ENCODE measurements at places on chromosomes 5 and 9. TPM values are rescaled to one million over a fixed set of nuclear protein-coding genes. Genes with fewer than 3 reads are reported as not detected.

TOPORS gene
- 12.1 TPM for total RNA-seq

C9orf50 gene
- not detected for total RNA-seq

ZNF462 gene
- 0.18 TPM for total RNA-seq

HMMR gene
- total RNA-seq, result 87.7 TPM

ST8SIA4 gene
- total RNA-seq, result 59.3 TPM

OTP gene
- total RNA-seq, result 0.05 TPM

MAN1B1 gene
- 43.8 TPM for total RNA-seq

LRRC26 gene
- not detected for total RNA-seq

PRLR gene
- total RNA-seq, result 0.14 TPM

PCDHGA4 gene
- 0.20 TPM for total RNA-seq

CYFIP2 gene
- 382 TPM for total RNA-seq

DNA sequence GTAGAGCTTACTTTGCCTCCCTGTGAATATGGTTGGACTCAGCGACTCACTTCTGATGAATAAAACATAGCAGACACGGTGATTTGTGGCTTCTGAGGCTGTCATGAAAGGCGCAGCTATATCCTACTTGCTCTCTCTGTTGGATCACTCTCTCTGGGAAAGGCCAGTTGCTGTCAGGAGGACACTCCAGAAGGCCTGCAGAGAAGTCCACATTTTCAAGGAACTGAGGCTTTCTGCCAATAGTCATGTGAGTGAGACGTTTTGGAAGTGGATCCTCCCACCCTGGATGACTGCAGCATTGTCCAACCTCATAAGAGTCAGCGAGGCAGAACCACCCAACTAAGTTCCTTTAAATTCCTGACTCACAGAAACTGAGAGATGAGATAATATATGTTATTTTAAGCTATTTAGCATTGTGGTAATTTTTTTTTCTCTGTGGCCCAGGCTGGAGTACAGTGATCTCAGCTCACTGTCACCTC, 156.0 kb upstream of the MAST4 start:
- no peak for DNase-seq

GRCh38 chr5:56569076-56569475, 246.3 kb upstream of the MAP3K1 start:
- DNase-seq, result no peak

GRCh38 chr5:24225051-24225450, 419.7 kb downstream of the CDH10 start:
- DNase-seq, result no peak

DNA sequence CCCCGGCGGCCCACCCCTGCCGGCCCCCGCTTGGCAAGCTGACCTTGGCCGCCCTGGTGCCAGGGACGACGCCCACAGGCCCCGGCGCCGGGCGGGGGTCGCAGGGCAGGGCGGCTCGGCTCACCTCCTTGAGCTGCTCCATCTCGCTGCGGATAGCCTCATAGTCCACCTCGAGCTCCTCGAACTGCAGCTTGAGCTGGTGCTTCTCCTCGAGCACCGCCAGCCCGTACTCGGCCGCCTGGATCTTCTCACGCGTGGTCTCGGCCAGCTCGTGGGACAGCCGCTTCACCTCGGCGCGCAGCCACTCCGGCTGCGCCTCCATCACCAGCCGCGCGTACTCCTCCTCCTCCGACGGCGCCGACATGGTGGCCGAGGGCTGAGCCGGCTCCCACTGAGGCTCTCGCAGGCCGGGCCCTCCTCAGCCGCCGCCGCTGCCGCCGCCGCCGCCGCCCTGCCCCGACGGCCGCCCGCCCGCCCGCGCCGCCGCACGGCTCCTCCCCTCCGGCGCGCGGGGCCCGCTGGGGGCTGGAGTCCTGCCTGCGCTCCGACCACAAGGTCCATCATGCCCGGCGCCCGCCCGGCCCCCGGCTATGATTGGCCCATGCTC, at the start of gene BICD2:
BICD2 (minus strand) TSS at position 453 of the 607 bp plus-strand sequence; CDS start at position 364, 89 bp downstream.
- no peak for DNase-seq

- DNase-seq, result no peak
Observed at GRCh38 chr5:133298447-133298846, 246.6 kb downstream of the HSPA4 start.

GRCh38 chr9:79254900-79255650, 316.7 kb upstream of the TLE4 start:
- no peak for DNase-seq

DNA sequence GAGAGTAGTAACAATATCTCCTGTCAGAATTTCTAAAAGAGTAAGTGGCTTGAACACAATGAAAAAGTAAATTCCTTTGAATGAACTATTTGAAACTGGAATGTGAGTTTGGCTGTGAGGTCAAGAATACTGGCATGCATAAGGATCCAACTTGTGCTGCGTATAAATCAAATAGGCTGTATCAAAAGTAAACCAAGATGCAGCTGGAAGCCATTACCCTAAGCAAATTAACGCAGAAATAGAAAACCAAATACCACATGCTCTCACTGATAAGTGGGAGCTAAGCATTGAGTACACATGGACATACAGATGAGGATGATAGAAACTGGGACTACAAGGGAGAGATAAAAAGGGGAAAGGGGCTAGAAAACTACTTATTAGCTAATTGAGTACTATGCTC, 24.0 kb upstream of the SRFBP1 start:
- DNase-seq, result no peak

- no peak for DNase-seq
Observed at GRCh38 chr9:98864281-98865174, 57.1 kb downstream of the GALNT12 start.

- peak; percentile 91 for DNase-seq
Observed at GRCh38 chr5:50667653-50668595, 1.5 kb downstream of the PARP8 start.

GRCh38 chr5:143618141-143618540, 193.8 kb upstream of the HMHB1 start:
- DNase-seq, result no peak

GRCh38 chr9:16278326-16278999, 592.0 kb downstream of the BNC2 start:
- no peak for DNase-seq

DNA sequence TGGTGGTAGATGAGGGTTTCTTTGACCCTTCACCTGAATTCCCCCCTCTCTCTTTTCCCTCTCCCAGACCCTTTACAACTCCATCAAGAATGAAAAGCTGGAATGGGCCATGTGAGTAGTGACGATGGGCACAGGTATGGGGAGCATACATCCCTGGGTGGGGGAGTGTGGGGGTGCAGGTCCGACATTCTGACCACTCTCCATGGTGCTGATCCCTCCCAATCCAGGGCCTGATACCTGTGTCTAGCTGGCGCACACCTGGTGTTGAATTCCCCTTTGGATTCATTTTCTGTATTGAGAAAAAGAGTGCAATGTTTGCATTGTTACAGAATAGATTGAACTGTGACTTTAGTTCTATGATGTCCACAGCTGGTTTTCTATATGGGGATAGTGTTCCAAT, 40.0 kb downstream of the PSD2 start:
- no peak for DNase-seq

DNA sequence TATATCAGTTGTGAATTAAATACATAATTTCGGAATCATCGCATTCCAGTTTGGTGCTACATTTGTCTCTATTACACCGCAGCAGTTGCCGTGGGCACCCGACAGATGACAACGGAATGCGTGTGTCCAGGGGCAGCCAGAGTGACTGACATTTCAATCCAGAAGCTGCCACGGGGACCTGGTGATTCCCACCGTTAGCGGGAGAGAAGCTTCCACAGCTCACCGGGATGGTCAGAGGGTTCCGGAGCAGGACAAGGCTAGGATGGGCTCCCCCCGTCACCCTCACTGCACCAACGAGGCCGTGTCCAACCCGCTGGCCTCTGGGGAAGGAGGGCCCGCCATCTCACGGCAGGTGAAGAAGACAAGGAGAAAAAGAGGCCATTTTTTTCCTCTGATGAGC, 86.8 kb downstream of the GTF3C4 start:
- DNase-seq, result no peak

DNA sequence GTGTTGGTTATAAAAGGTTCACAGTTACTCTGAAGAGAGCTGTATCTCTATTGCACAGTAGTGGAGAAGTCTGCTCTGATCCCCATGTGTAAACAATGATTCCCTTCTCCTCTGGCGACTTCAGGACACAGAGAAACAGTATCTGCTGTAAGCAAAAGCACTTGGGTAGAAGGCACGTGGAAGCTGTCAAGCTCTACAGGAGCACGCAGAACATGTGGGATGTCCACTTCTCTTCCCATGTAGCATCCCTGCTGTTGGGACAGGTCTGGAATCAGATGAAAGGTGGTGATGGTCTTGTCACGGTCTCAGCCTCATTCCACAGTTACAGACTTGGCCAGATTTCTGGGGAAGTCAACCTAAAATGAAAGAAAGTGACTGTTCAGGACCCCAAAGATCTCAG, 9.4 kb upstream of the MAPK9 start:
- DNase-seq, result no peak

DNA sequence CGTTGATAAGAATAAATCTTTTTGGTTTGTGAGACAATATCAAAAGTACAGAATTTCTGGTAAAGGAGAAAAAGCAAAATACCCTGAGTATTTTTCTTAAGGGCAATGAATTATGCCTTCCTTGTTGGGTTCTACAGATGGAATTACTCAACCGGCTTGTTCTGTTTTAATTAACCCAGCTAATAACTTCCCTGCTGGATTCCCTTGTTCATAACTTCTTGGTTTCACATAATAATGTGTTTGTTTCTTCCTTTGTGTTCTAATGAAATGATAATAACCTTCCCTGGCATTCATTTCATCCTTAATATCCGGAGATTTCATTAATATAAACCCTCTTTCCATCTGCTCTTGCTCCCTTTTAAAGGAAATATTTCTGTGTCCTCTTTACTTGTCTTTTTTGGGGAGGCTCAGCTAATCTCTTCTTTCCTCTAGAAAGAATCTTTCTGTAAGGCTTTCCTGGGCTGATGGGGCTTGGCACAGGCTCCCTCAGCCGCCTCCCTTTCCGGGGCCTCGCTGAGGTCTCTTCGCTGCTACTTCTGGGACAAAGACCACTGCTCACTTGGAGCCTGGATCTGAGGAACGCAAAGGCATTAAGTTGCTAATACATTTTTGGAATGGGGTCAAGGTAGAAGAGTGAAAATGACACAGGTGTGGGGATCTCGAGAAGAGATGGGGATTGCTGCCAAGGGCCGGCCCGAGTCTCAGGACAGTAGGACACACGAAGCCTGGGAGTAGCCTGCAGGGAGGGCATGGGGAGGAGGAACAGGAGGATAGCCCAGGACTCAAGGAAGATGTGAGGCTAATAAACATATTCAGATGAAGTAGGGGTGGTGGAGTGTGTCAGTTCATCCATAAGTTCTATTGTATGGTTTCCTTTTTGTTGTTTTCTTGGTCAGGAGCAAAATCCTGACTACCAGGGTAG, 118.5 kb downstream of the NRG2 start:
- no peak for DNase-seq

DNA sequence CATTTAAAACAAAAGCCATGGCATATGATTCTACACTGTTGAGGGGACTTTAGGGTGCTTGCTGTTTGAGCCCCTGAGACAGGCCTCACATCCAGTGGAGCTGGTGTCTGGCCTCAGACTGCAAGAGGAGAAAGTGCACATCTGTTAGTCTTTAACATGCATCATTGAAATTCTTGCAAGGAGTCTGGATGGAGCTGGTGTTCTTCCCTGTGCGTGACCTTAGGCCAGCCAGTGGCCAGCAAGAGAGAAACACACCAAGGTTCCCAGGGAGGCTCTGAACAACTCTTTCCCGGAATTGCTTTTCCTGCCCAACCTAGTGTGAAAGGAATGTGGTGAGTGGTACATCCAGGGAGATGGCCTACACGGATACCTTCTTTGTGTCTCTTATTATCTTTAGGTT, 282.8 kb upstream of the TNC start:
- no peak for DNase-seq

GRCh38 chr5:135065306-135066265, 31.6 kb upstream of the PITX1 start:
- DNase-seq, result no peak

- peak; percentile 73 for DNase-seq
Observed at GRCh38 chr5:179795863-179796833, 2.4 kb downstream of the LTC4S start.

DNA sequence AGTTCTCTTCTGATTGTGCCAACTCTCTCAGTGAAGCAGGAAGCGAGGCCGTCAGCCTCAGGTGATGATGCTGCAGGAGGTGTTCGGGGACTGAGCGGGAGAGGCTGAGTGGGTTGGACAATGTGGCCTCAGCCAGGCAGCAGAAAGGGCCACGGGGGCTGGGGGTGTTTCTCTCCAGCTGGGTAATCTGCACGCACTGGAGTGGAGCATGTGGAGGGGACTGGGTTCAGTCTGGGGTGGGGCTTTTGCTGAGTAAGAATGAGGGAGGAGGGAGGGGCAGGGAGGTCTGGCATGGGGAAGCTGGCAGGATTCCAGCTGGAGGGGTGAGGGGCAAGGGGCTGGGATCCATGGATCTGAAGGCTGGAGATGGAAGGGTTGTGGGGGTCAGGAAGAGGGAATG, 60.8 kb upstream of the PHYKPL start:
- no peak for DNase-seq

DNA sequence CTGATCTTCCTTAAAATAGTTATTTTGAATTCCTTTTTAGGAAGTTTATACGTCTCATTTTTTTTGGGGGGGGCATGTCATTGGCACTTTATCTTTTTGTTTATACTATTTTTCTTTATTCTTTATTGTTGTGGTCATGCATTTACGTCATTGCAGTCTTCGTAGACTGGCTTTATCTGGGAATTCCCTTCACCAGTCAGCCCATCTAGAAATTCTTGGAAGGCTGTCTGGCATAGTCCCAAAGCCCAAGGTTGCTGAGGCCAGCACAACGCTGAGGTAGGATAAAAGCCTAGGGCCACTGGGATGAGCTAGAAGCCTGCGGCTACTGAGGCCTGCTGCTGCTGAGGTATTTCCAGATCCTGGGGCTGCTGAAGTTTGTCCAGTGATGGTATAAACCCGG, 121.5 kb downstream of the ISOC1 start:
- DNase-seq, result no peak

DNA sequence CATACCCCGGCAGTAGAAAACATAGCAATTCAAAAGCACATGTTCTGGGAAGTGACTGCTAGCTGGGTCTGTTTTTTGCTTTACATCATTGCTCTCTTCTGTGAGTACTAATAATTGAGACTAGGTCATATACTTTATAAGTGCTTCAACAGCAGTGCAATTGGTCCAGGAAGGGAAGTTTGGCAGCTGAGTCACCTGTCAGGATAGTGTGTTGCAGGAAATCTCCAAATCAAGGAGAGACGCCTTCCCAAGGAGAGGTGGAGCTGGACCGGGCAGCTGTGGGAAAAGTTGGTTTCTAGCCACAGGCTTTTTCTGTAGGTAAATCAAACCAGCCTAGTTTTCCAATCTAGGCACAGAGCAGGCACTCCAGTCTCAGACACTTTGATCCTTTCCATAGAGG, 330.1 kb downstream of the ENC1 start:
- no peak for DNase-seq

DNA sequence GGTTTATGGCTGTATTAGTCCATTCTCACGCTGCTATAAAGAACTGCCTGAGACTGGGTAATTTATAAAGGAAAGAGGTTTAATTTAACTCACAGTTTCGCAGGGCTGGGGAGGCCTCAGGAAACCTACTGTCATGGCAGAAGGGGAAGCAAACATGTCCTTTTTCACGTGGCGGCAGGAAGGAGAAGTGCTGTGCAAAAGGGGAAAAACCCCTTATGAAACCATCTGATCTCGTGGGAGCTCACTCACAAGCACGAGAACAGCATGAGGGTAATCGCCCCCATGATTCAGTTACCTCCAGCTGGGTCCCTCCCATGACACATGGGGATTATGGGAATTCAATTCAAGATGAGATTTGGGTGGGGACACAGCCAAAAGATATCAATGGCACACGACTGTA, 13.9 kb downstream of the LRRC70 start:
- DNase-seq, result no peak
